ENCODE measurements at places on chromosomes 12 and 14.

GRCh38 chr14:24876996-24877395, 173.0 kb downstream of the STXBP6 start:
- peak; percentile 81 for DNase-seq

DNA sequence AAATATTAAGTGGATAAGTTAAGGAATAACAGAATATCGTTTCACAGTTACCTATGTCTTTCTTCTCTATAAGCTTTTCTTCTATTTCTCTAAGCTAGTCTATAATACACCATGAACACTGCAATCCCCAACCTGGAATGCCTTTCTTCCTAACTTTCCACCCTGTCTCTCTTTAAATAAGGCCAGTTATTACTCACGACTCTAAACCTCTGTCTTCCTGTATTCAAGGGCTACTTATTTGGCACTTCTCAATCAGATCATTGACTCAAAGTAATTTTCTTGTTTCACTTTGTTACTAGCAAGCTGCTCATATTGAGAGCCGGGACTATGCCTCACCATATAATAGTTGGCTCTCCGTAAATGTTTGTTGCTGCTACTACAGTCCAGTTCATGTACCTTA, 13.5 kb downstream of the FERMT2 start:
- no peak for DNase-seq

- DNase-seq, result no peak
These were observed 99.6 kb downstream of the DYRK2 start for GRCh38 chr12:67747869-67748742.

GRCh38 chr12:113506867-113507266, 35.2 kb upstream of the LHX5 start:
- DNase-seq, result no peak

DNA sequence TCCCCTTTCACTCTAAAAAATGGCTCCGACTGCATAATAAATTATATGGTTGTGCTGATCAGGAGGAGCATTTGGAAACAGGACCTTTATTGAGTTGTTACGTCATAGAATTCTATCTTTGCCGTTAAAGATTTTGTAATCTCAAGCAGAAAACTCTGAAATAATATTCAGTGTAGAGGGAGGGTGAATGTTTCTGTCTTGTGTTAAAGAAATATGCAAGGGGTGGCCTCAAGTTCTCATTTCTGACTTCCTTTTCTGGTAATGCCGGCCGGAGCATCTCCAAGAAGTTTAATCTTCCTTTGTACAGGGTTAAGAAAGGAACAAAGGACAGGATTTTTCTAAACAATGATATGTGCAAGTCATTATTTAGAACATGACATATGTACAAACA, 165.1 kb downstream of the SLC38A4 start:
- DNase-seq, result no peak

GRCh38 chr14:19974844-19975243, 547 bp upstream of the OR4K15 start:
- no peak for DNase-seq

DNA sequence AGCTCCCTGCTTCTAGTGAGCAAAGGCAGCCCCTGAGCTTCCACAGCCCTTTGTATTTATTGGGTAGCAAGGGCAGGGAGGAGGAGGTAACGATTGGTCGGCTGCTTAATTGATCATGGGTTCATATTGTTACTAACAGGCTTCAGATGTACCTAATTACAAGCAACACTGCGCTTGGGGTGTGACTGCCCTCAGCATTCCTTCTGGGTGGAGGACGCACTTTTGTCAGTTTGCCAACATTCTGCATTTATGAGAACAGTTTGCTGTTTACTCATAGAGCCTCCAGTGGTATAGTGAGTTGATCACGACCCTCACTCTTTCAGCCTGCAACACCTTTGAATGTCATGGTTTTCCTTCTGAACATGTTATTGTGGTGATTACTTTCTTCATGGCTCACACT, 9.6 kb downstream of the TSHR start:
- no peak for DNase-seq

DNA sequence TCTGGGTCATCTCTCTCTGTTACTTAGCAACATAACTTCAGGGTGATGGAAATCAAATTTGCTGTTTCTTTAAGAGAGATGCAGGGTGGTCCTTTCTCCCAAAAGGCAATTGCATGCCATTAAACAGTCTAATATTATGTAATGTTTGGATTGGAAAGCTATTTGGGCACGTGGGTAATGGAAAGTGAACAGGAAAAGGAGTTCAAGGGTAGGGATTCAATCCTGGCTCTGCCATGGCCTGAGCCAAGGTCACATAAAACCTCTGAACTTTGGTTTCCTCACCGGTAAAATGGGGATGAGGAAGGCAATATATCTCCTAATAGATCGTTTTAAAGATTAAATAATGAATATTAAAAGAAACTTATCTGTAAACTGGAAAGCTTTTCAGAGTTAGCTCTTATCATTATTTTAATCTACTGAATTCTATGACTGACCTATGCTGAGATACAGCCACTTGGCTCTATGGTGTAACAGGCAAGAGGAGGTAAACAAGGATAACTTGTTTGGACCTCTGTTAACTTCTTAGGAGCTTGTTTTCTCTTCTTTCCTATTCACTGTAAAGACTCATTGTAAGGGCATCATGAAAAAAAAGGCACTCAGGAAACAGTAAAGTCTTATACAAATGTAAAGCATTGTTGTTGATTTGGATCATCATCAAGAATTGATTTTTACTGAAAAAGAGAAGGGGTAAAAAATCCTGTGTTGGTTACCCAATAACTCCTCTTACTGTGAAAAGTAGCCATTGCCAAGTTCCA, 55.7 kb upstream of the OVCH1 start:
- DNase-seq, result no peak

DNA sequence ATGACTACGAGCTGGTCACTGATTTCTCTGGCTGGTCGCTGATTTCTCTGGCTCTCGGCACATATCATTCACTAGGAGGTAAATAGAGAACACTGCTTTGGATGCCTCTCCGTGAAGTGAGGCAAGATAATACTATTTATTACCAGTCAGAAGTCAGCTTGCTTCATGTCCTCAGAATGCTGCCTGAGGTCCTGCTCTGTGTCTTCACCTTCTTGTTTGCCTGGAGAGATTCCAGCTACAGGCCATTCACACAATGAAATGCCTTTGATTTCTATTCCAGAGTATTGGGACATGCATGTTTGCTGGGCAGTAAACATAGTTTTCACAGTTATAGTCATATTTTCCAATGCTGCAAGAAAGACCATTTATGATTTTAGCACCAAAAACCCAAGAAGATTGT, 106.7 kb downstream of the AEBP2 start:
- no peak for DNase-seq

DNA sequence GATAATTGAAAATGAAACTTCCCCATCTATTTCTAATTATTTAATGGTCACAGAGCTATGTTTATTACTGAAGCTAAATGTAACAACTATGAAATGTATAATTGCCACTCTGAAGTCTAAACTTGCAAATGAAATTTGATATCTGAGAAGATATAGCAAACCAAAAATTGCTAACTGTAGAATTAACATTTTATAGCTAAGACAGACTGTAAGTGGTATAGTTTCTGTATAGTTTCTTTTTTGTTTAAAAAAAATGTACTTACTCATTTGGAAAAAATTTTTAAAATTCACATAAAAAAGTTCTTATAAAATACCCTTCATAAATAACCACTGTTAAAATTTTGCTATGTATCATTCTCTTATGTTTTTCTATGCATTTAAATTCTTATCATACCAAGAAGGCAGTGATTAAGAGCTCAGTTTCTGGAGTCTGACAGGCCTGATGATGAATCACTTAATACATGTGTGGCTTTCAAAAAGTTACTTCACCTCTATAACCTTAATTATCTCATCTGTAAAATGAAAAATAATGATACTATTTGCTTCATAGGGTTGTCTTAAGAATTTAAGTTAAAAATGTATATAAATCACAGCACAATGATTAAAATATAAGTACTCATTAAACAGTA, 214.7 kb upstream of the GARIN2 start:
- DNase-seq, result no peak

- no peak for DNase-seq
These were observed 28.1 kb downstream of the APOBEC1 start for GRCh38 chr12:7637615-7638014.

GRCh38 chr12:90909069-90909770, 45.8 kb downstream of the CCER1 start:
- DNase-seq, result peak; percentile 14

GRCh38 chr12:71445071-71445470, 5.5 kb downstream of the LGR5 start:
- DNase-seq, result no peak

GRCh38 chr14:85822236-85822635, 292.3 kb downstream of the FLRT2 start:
- no peak for DNase-seq

DNA sequence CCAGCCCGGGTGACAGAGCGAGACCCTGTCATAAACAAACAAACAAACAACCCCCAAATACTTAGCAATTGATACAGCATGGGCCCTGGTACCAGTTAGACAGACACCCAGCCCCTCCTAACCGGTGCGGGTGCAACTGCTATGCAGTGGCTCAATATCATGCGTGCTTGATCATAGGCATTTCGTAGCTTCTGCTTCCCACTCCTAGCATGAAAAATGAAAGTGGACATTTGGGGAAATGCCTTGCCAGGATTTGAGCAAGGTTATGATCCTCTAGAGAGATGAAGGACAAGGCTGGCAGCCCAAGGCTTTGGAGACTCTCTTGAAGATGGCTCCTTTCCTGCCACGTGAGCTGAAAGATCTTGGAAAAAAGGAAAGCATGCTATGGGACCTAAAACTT, 13.7 kb downstream of the FGF6 start:
- DNase-seq, result no peak

- no peak for DNase-seq
These were observed 203.7 kb downstream of the STXBP6 start for GRCh38 chr14:24846261-24846660.

DNA sequence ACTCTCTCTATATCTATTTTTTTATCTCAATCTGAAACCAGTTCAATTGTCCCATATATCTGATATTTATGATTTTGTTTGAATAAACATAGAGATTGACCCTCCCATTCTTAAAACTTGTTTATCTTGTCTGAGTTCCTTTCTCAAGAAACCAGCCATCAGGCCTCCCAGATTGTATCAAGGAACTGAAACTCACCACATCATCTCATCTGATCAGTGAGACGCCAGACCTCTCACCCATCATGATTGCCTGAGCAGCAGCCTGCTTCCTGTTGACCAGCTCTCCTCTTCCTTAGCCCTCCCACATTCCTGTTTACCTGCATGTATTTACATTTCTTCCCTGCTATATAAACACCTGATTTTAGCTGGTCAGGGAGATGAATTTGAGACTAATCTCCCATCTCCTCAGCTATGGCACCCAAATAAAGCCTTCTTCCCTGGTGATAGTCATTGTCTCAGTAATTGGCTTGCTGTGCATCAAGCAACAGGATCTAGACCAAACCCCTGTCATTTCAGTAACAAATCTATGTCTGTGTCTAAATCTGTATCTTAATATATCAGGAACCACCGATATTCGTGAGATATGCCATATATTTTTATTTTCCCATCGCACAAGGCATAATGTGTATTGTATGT, 323.6 kb downstream of the TMTC2 start:
- DNase-seq, result no peak

Measured in putamen (tissue), 1 donor.